ENCODE measurements at places on chromosomes 1 and 21.

- DNase-seq: no peak
These were observed 70.3 kb downstream of the PIK3CD start for GRCh38 chr1:9721606-9722377.

DNA sequence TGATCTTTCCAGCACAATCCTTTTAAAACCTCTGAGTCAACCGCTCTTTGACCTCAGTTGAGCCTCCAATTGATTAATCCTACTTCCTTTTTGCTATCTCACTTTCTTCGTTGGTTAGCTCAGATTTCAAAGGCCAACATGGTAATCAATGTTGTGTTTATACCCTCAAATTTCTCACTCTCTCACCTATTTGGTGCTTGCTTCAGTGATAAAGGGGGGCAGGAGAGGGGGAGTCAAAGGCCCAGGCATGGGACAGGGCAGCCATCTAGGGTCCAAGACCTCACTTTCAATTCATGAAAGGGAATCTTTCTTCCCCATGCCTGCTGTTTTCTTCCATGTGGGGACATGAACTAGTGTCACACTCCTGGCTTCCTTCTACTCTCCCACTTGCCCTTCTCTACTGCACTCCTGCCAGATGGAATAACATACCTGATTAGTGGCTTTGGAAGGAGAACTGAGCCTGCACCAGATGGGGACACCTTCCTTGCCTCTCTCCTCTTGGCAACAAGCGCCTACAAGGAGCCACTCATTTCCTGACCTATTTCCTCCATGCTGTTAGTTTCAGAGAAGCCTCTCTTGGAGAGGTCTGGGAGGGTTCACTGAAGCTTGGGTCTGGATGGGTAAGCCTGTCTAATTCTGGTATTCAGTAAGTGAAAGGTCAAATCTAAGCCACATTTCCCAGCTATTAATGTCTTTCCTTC is 73.3 kb upstream of the ARHGAP29 start:
- no peak for DNase-seq

- DNase-seq: no peak
These were observed 6.5 kb downstream of the BLACAT1 start for GRCh38 chr1:205449254-205449749.

DNA sequence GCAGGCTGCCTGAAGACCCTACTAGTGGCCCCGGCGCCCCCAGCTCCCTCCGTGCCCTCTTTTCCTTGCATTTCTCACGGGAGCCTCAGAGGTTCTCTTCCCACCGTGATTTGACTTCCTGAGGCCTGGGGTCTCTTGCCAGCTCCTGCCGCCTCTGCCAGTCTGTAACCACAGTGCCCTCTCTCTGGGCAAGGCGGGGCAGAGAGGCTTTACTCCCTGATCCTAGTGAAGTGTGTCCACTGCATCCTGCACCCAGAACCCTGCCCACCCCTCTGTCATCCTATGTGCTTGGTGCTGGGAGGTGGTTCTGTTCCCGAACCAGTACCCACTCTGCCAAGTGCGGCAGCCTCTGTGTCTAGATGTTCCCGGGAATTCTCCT is 2.4 kb downstream of the ESPN start:
- no peak for DNase-seq

- peak; percentile 53 for DNase-seq
These were observed 2.9 kb downstream of the CRYZ start for GRCh38 chr1:74729741-74730478.

DNA sequence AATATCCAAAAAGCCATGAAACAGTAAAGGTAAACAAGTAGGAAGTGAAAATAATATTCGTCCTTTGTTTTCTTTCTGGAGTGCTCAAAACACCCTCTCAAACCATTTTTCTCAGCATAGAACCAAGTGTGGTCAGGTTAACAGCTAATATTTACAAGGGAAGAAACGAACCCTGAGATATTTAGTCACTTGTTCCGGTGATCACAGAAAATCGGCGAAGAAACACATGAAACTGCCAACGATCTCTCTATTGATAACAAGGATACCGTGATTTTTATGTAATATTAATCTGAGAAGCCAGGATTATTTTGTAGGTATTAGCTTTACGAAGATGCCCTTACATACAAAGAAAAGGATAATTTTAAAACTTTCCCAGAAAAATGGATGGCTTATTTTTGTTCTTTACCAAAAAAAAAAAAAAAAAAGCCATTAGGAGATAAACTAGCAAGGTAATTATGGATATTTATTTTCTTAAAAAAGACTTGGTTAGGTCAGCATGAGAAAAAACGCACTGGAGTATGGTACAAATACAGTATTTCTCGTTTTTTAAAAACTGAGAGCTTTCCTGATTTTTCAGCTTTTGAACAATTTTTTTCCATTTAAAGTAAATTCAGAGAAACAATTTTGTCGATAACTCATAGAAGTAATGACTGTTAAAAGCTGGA is 107.3 kb upstream of the HNRNPU start:
- peak; percentile 58 for DNase-seq

All from RKO (cell line).